ENCODE measurements at places on chromosomes 16 and 17.

DNA sequence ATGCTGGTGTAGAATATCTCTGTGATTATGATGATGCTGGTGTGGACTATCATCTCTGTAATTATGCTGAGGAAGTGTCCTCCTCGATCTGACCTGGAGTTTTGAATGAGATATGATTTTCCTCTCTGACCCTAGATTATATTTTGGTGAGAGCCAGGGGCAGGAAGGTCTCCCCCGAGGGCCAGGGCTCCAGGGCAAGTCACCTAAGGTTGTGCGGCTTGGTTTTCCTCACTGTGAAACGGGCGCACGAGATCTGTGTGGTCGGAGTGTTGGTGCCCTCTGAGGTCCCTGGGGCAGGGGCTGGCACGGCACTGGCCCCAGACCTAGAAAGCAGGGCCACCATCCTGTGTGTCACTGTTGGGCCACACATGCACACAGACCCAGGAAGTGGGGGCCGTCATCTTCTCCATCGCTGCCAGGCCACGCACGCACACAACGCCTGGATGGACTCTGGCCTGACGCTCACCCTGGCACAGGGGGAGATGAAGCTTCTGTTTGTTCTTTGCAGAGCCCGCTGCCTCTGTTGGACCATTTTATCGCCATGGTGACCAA lies 67.7 kb upstream of the ZNF469 start:
- no peaks in the 10 kb centered on the region for H3K36me3 ChIP-seq
- H3K4me1 ChIP-seq, result no peaks in the 10 kb centered on the region
- H3K4me3 ChIP-seq, result no peak overlapping the region
- DNase-seq, result no peak

GRCh38 chr17:53032861-53033271 lies 789.9 kb upstream of the KIF2B start:
- no peaks in the 10 kb centered on the region for H3K36me3 ChIP-seq
- H3K4me3 ChIP-seq, result no peak overlapping the region
- peak; percentile 37 for DNase-seq
- no peaks in the 10 kb centered on the region for H3K4me1 ChIP-seq
- H3K27me3 ChIP-seq, result no peaks in the 10 kb centered on the region

DNA sequence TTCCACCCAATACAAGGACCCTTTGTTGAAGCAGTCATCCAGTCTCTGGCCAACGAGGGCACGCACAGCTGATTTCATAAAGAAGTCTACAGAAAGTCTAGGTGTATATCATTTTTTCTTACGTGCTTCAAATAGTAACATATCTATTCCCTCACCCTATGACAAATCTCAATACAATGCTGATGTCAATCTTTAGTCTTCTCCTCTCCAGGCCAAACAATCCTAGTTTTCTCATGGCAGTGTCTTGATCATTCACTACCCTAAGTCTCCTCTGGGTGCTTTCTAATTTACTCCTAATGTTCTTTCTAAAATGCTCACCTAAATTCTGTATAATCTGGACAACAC lies 92.6 kb downstream of the CACNG1 start:
- DNase-seq, result no peak
- no peak overlapping the region for H3K4me3 ChIP-seq
- no peaks in the 10 kb centered on the region for H3K4me1 ChIP-seq
- H3K27ac ChIP-seq, result no peak overlapping the region
- H3K36me3 ChIP-seq, result peaks cover 3% of the 10 kb centered on the region
- H3K27me3 ChIP-seq, result no peaks in the 10 kb centered on the region

GRCh38 chr17:69050999-69051775 lies 9.5 kb downstream of the ABCA9 start:
- no peaks in the 10 kb centered on the region for H3K36me3 ChIP-seq
- no peak overlapping the region for H3K4me3 ChIP-seq
- no peak overlapping the region for H3K27ac ChIP-seq
- no peak for DNase-seq

DNA sequence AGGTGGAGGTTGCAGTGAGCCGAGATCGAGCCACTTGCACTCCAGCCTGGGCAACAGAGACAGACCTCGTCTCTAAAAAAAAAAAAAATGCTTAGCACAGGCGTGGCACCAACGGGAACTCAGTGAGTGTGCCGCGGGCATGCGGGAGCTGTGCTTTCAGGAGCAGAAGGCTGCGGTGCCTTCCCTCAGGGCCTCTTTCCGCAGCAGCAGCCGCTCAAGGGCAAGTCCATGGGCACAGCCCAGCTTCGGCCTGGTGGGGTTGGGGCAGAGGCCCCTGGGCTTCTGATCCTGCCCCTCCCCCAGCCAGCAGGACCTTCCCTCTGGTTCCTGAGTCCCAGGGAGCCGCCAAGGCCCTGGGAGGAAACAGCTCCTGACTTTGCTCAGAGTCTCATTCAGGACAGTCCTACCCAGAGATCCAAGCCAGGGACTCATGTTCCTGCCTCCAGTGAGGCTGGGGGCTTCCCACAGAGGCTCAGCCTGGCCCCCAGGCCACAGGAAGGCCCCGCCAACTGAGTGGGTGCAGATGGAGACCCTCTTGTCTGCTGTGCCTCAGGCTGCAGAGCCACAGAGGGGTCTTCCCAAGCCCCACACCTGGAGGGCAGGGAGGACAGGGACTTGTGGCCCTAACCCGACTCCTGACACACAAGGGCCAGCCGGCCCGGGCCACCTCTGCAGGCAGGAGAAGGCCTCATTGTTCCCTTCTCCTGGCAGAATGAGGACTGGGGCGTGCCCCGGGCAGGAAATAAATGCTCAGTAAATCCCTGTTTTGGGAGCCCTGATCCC lies 3.3 kb upstream of the ZG16B start:
- H3K36me3 ChIP-seq, result no peaks in the 10 kb centered on the region
- no peak overlapping the region for H3K27ac ChIP-seq
- no peaks in the 10 kb centered on the region for H3K4me1 ChIP-seq
- H3K27me3 ChIP-seq, result no peaks in the 10 kb centered on the region

DNA sequence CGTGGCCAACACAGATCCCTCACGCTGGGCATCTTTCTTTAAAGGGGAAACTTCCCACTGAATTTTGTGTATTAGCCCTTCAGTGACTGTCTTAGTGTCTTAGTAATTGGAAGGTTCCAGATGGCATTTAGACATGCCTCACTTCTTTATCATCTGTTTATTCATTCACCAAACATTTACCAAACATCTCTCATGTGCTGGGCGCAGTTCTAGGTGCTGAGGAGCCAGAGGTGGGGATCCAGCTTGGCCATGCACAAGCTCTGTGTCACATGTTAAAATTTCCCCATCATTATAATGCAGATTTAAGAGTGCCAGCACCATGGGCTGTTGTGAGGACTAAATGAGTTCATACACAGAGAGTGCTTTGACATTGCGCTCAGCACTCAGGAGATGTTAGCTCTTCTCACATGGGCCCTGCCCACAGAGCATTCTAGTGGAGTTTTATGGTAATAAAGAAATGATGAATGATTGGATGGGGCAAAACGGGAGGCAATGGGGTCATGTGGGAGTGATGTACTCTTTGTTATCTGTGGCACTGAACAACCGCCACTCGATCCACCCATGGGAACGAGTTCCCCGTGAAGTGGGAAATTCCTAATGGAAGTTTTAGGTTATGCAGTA lies 119.7 kb downstream of the SNX29 start:
- H3K36me3 ChIP-seq, result no peaks in the 10 kb centered on the region
- no peaks in the 10 kb centered on the region for H3K4me1 ChIP-seq
- H3K27me3 ChIP-seq, result no peaks in the 10 kb centered on the region
- no peak for DNase-seq

- no peaks in the 10 kb centered on the region for H3K4me1 ChIP-seq
- H3K27ac ChIP-seq, result no peak overlapping the region
- DNase-seq, result no peak
Observed at GRCh38 chr16:48029768-48030167, 126.0 kb downstream of the ABCC12 start.

DNA sequence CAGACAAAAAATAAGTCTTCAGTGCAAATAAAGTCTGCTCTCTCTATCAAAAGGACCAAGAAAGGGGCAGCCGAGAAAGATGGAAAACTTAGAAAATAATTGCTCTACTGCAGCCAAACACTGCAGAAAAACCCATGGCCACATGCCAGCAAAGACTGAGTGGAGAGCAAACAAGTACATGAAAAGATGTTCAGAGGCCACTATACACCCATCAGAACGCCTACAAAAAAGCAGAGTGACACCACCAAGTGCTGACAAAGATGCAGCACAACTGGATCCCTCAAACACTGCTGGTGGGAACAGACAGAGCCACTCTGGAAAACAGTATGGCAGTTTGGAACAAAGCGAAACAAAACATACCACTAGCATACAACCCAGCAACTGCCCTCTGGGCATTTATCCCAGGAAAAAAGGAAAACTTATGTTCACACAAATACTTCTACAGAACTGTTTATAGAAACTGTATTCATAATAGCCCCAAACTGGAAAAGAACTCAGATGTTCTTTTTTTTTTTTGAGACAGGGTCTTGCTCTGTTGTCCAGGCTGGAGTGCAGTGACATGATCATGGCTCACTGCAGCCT lies 36.7 kb downstream of the KIAA0753 start:
- H3K27me3 ChIP-seq, result no peaks in the 10 kb centered on the region
- H3K4me3 ChIP-seq, result no peak overlapping the region
- no peak for DNase-seq
- no peaks in the 10 kb centered on the region for H3K4me1 ChIP-seq
- no peak overlapping the region for H3K27ac ChIP-seq

GRCh38 chr17:36008998-36009665 lies 7.8 kb upstream of the CCL15 start:
- no peak overlapping the region for H3K4me3 ChIP-seq
- no peaks in the 10 kb centered on the region for H3K4me1 ChIP-seq
- peak; percentile 35 for DNase-seq
- no peaks in the 10 kb centered on the region for H3K27me3 ChIP-seq

DNA sequence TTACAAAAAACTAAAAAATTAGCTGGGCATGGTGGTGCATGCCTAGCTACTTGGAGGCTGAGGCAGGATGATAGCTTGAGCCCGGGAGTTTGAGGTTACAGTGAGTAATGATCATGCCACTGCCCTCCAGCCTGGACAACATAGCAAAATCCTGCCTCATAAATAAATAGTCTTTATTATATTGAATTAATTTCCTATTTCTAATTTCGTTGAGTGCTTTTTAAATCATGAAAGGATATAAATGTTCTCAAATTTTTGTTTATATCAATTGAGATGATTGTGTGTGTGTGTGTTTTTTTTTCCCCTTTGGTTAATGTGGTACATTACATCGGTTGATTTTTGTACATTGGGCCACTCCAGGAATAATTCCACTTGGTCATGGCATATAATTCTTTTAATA lies 32.0 kb upstream of the AQP8 start:
- no peak overlapping the region for H3K27ac ChIP-seq
- H3K4me1 ChIP-seq, result no peaks in the 10 kb centered on the region
- no peaks in the 10 kb centered on the region for H3K27me3 ChIP-seq
- no peak overlapping the region for H3K4me3 ChIP-seq

GRCh38 chr16:3838600-3839401 lies 41.7 kb downstream of the CREBBP start:
- H3K4me1 ChIP-seq, result no peaks in the 10 kb centered on the region
- H3K4me3 ChIP-seq, result no peak overlapping the region
- H3K27ac ChIP-seq, result no peak overlapping the region
- no peaks in the 10 kb centered on the region for H3K27me3 ChIP-seq

GRCh38 chr16:26795184-26795583 lies 271.5 kb upstream of the C16orf82 start:
- no peak for DNase-seq
- H3K27ac ChIP-seq, result no peak overlapping the region
- no peaks in the 10 kb centered on the region for H3K27me3 ChIP-seq
- H3K4me3 ChIP-seq, result no peak overlapping the region
- no peaks in the 10 kb centered on the region for H3K36me3 ChIP-seq

GRCh38 chr16:51134876-51135275 lies 16.2 kb downstream of the SALL1 start:
- H3K27me3 ChIP-seq, result peaks cover 5% of the 10 kb centered on the region
- no peak for DNase-seq
- no peaks in the 10 kb centered on the region for H3K4me1 ChIP-seq
- no peak overlapping the region for H3K4me3 ChIP-seq

GRCh38 chr17:5798094-5798493 lies 213.8 kb upstream of the NLRP1 start:
- no peaks in the 10 kb centered on the region for H3K27me3 ChIP-seq
- no peaks in the 10 kb centered on the region for H3K36me3 ChIP-seq
- no peak for DNase-seq
- H3K4me3 ChIP-seq, result no peak overlapping the region
- no peak overlapping the region for H3K27ac ChIP-seq

- no peaks in the 10 kb centered on the region for H3K27me3 ChIP-seq
- H3K4me1 ChIP-seq, result no peaks in the 10 kb centered on the region
- H3K36me3 ChIP-seq, result no peaks in the 10 kb centered on the region
- peak within 1 kb of the TSS; percentile 81 for H3K4me3 ChIP-seq
Observed at GRCh38 chr17:59964482-59965328, at the start of gene RNFT1. Gene RNFT1, minus strand, starts transcription at chr17:59964740. Its CDS starts 77 bp downstream, at chr17:59964663.

GRCh38 chr16:30893417-30893743 lies 497 bp downstream of the BCL7C start:
- H3K27me3 ChIP-seq, result no peaks in the 10 kb centered on the region
- DNase-seq, result peak; percentile 36
- H3K36me3 ChIP-seq, result no peaks in the 10 kb centered on the region
- peak overlapping the region; percentile 85 for H3K4me3 ChIP-seq
- peak overlapping the region; percentile 85 for H3K27ac ChIP-seq

GRCh38 chr16:70254965-70255286 lies 3.2 kb upstream of the EXOSC6 start:
- H3K4me3 ChIP-seq, result no peak overlapping the region
- no peak for DNase-seq
- no peak overlapping the region for H3K27ac ChIP-seq
- H3K36me3 ChIP-seq, result peaks cover 10% of the 10 kb centered on the region

DNA sequence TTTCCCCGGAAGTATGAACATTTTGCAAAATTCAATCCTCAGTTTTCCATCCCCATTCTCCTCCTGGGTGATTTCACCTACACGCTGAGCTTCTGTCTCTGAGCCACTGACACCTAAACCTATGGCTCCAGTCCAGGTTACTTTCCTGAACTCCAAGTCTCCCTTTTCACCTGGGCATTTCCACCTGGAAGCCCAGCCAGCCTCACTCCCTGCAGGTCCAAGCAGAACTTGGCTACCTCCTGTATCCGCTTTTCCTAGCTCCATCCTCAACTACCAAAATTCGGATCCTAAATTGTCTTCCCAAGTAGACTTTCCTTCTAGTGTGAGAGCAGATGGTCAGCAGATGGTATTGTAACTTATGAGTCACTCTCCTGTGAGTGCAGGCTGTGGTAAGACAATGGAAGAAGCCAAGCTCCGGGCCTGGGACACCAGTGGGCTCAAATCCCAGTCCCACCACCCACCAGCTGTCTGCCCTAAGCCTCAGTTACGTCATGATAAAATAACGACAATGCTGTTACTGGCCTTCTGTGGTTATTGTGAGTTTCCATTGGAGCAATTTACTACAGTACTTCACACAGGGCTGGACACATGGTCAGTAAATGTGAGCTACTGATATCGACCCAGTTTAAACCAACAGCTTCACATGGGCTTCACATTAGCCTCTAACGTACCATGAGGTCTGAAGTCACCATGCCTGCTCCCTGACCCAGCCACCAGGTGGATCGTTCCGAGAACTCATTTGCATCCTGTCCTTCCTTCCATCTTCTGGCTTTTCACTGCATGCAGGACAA lies 33.3 kb downstream of the PECAM1 start:
- peak; percentile 30 for DNase-seq
- H3K27me3 ChIP-seq, result no peaks in the 10 kb centered on the region
- H3K4me1 ChIP-seq, result no peaks in the 10 kb centered on the region
- no peak overlapping the region for H3K4me3 ChIP-seq

GRCh38 chr16:27364493-27365141 lies 37.4 kb upstream of the IL21R start:
- H3K36me3 ChIP-seq, result no peaks in the 10 kb centered on the region
- peaks cover 18% of the 10 kb centered on the region for H3K4me1 ChIP-seq
- H3K4me3 ChIP-seq, result no peak overlapping the region
- peak; percentile 70 for DNase-seq
